ENCODE measurements at places on chromosomes 2 and 18.

DNA sequence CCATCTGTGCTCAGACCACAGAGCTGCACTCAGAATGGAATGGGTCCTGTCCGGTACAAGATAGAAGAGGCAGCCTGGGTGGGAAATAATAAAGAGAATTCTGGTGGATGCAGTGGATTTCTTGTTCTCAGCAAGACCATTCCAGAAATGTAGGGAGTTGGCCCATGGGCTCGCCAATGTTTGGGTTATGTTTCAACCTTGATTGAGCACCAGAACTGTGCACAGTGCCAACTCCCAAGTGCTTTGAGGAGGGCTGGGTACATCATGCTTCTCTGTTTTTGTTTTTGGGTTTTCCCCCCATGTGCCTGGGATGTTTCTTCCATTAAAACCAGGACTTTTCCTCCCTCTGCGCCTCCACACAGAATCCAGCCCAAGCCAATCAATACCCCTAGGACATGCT lies 304.1 kb downstream of the TNS1 start:
- no peak for DNase-seq

DNA sequence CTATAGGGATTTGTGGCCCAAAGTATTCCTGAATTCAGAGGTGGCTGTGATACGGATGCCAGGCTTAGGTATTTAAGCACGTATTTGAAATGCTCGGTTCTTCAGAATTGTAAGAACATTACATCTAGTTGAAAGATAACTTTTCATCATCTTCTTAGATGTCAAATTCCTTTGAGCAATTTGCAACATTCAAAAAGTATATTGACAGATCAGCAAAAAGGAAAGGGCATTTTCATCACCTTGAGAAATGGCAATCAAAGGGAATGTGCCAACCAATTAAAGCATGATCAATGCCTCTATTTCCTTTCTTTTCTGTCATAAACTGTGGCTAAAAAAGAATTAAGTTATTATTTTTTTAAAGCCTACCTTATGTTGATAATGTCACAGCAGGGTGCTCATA lies 66.3 kb upstream of the LRRTM4 start:
- no peak for DNase-seq

GRCh38 chr2:124683536-124684428 lies 658.7 kb downstream of the CNTNAP5 start:
- no peak for DNase-seq

GRCh38 chr2:138432971-138433370 lies 68.6 kb upstream of the SPOPL start:
- no peak for DNase-seq

DNA sequence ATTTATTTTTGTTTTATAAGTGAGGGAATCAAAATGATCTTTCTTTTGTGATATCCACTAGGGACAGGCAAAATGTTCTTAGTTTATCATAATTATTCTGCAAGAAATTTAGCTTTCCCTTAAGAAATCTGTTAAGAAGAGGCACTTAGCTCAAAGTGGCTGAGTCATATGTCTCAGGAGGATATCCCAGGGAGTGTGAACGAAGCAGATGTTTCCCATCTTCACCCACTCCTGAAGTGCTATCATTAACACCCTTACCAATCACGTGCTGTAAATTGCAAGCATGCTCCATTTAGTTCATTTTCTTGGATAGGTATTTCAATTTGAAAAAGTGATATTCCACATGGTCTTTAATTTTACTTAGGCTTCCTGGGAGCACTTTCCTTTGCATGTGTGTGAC lies 774.3 kb upstream of the TMEFF2 start:
- no peak for DNase-seq

DNA sequence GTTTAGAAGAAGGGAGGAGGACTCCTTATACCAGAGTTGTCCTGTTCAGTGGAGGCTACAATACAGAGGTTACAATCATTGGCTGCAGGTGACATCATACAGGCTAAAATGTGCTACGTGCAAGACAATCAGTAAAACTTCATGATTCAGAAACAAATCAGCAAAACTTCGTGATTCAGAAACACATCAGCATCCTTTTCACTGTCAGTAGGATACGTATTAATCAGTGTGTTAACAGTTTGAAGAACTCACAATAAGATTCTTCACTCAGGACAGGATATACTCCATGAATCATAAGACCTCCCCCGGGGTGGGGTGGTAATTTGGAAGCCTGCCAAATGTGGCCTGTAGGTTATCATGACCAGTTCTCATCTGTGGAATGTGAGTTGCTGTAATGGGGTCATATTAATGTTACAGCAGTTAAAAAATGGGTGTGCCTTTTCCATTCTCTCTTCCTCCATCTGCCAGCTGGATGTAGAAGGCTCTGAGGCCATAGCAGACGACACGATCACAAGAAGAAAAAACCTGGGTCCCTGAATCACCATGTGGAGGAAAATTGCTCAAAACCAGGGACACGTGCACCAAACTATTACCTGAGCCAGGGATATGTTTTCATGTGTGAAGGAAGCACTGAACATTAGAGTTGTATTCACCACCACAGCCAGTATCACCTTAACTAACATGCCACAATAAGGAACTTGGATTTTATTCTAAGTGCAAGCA lies 134.8 kb upstream of the CREB1 start:
- no peak for DNase-seq

- DNase-seq = no peak
Measured at GRCh38 chr2:41736105-41736567, 311.7 kb upstream of the PKDCC start.

DNA sequence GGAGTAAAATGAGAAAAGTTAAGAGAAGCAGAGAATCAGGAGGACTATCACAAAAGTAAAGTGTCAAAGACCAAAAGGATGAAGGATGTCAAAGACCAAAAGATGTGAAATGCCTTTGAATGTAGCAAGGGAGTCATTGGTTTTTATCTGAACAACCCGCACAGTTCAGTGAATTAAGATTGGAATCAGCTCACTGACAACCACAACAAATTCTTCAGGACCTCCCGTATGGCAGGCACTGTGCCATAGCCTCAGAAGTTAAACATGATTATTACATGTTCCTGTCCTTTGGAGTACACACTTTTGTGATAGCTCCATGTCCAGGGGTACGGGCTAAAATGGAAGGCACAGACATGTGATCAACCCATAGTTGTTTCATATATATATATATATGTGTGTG lies 5.0 kb upstream of the TXNL1 start:
- DNase-seq = no peak

DNA sequence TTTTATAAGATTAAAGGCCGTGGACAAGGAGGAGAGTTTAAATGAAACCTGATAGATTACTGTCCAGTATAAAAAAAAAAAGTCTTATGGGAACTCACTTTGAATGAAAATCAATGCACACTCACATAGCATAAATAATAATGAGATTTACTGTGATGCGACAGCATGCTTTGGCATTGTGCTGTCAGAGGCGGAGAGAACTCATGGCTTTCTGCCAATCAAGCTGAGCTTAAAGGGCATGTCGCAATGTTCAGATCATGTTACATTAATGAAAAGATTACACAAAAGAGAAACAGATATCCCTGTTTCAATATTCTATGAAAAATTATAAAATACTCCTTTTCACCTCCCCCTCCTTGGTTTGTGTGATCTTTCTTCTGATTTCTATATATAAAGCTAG lies 310.8 kb downstream of the ERBB4 start:
- no peak for DNase-seq

DNA sequence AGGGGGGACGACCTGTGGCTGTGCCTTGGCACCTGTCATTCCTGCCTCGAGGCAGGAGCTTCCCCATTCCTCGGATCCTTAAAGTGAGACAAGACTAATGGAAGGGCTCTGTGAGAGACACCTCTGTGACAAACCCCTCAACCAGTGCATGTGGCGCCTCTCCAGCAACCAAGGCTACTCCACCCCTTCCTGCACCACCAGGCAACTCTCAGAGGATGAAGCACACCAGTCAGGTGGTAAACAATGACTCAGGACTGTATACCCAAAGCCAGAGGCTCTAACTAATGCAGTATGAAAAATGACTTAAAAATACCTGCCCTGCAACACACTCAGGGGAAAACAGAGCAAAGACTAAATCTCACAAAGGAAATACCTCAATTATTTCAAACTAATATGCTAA lies 136.9 kb downstream of the UXS1 start:
- peak; percentile 32 for DNase-seq

DNA sequence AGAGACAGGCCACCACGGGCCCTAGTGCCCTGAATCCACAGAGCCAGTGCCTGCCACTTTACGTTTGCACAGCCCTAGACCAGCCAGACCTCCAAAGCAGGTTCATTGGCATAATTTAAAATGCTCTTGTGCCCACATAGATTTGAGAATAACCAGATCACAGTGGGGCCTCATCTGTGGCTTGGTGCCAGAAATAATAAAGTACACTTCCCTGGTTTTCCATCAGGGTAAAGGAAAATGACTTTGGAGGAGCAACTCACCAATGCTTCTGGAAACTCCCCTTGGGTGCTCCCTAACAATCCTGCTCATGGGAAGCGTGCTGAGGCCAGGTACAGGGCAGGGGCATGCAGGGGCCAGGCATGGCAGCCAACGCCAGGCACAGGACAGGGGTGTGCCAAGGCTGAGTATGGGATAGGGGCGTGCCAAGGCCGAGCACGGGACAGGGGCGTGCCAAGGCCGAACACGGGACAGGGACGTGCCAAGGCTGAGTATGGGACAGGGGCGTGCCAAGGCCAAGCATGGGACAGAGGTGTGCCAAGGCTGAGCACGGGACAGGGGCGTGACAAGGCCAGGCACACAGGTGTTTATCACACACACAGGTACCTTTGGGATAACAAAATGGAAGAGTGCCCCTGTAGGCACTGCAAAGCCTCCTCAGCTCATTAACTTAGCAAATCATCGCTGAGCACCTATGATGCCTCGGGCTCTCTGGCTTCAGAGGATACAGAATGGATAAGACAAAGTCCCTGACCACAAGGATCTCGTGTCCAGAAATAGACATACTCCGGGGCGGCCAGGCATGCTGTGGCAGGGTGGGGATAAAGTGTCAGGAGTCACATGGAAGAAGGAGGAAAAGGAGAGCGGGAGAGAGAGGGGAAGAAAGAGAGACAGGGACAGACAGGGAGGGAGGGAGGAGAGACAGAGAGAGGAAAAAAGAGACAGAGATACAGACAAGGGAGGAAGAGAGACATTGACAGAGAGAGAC lies 334.7 kb downstream of the EIPR1 start:
- DNase-seq = no peak

DNA sequence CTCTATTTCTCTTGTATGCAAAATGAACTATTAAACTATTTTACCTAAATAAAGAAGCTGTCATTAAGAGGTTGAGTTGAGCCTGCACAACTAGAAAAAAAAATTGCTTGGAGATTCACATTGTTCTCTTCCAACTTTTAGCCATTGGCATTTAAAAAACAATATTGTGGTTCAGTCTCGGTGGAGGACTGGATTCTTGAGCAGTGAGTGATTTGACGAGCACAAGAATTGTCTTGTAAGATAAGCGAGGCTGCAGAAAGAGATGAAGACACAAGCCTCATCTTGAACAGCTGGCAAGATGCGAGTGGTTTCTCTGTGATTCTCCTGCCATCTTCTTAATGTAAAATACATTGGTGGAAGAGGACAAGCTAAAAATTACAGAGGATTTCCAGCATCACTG lies 67.0 kb downstream of the GALR1 start:
- DNase-seq = no peak

- no peak for DNase-seq
Measured at GRCh38 chr2:217795067-217795466, 207.7 kb downstream of the TNS1 start.

GRCh38 chr2:135925571-135925970 lies 49.3 kb upstream of the MCM6 start:
- no peak for DNase-seq

DNA sequence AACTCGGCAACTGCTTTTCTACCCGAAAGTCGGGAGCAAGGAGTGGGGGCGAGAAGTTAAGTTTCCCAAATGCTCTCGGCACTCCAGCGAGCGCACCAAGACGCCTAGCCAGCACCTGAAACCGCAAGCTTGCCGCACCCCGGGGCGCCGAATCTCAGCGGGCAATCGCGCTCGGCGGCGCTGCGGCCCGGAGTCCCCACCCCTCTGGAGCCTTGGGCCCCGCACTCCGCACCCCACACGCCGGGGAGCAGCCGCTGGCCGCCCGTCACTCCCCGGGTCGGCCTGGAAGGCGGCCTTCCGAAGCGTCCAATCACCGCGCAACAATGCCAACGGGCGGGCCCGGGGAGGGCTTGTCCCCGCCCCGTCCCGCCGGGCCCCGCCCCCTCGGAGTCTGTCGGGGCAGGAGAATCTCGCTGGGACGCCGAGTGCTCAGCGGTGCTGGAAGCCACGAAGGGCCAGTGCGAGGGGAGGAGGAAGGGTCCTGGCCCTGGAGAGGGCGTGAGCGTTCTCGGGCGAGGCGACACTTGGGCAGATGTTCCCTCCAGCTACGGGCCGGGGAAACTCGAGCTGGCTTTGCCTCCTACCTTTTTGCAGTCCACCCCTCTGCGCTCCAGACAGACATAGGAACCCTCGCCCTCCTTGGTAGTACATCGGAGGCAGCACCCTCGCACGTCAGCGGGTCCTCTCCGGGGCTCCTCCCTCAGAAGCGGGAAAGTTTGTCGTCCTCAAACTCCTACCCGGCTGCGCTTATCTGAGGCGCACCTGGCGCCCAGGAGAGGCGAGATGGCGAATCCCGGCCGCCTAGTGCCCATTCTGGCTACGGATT lies 1.1 kb upstream of the ZBTB7C start:
- peak; percentile 0 for DNase-seq

DNA sequence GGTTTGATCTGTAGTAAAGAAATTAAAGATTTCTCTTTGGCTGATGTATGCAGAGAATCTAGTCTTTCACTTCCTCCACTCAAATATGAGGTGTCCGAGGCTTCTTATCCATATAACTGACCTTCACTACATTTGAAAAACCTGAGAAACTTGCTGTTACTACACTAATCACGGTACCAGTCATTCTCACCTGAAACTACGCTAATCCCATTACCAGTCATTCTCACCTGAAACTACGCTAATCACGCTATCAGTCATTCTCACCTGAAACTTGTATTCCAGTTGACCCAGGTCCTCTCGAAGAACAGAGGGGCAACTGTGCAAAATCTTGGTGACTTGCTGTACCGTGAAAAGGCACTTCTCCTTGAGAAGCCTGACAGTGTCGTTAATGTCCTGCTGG lies 5.1 kb downstream of the MTERF4 start:
- DNase-seq = no peak

DNA sequence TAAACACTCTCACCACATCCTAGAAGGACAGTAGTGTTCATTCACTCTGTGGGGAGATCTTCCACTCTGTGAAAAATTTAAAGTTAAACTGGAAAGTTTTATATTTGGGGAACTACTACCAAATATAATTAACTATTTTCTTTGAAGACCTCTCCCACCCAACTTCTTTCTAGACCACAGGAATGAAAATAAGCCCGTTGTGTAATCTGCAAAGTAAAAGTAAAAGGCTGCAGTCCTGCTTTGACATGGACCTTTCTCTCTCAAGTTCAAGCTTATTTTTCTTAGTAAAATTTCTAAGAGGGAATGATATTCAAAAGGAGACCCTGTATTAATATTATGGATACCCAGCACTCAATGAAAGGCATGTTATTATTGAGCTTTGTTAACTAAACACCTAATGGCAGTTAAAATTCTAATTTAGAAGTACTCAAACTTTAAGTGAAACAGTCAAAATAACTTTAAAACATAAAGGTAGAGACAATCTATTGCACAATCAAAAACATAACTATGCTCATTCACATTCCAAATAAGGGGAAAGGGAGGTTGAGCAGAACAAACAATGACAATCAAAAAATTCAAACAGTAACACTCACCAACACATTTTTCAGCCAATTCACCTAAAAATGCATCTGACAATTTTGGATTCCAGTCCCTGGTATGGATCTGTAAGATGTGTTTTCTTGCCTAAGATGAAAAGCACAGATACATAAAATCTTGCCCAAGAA lies 98.5 kb downstream of the ATAD2B start:
- no peak for DNase-seq

GRCh38 chr2:119246884-119247843 lies 23.5 kb downstream of the STEAP3 start:
- no peak for DNase-seq
